ENCODE measurements at places on chromosomes 12 and 14.
A peak's percentile ranks its signal among the peaks of the same experiment; 100 is the strongest.

DNA sequence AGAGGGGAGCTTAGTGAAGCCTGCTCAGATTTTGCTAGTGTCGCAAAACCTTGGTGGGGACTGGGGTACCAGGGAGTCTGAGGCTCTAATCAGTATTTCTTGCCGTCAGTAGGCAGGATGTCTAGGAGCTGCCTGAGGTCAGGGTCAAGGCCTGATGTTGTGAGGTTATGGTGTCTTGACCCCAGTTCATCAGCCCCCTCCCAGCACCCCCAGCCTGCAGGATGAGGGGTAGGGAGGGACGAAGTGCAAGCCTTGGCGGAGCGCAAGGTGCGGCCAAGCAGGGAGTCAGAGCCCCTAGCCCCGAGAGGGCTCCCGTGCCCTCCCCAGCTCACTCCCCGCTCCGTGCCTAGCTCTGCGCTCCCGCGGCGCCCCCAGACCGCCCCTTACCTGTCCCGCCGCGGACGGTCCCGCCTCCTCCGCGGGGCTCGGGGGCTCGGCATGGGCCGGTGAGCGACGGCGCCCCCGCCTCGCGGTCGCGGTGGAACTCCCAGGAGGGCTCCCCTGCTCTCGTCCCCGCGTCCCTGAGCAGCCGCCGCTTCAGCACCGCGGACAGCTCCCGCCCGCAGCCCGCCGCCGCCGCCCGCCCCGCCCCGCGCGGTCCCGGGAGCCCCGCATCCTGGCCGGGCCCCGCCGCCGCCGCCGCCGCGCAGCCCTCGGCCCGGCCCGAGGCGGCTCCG, 347 bp downstream of the SYNDIG1L start:
- no peak for DNase-seq

GRCh38 chr12:117803001-117803400, 165.8 kb downstream of the KSR2 start:
- DNase-seq, result no peak

DNA sequence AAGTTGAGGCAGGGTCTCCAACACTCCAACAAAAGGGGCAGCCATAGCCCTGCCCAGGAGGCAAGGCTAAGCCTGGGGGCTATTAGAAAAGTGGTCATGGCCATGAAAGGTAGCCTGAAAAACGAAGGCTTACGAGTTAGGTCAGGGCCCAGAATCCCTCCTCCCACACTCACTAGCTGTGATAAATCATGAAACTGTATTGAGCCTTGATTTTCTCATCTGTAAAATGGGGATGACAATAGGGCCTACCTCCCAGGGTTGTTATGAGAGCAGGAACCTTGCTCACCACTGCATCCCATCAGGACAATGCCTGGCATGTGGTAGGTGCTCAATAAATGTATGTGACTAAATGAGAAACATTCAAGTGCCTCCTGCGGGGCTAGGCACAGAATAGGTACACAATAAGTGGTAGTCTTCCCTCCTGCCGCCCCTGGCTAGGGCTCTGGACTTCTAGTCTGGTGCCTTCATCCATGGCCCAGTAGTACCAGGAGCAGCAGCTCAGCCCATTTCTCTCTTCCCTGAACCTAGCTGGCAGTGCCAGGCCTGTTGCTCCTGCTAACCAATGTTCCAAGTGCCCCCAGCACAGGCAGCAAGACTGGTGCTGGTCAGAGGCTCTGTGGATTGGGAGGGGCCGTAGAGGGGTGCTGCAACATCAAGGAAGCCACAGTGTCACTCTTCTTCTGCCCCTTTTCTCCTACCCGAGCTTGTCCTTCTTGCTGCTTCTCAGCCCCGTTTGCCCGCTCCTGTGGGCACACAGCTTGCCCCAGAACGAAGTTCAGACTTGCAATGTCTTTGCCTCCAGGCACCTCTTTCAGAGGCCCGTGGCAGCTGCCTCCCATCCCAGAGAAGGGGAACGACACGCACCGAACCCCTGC, 7.8 kb downstream of the PGF start:
- no peak for DNase-seq

- no peak for DNase-seq
These were observed 29.6 kb downstream of the EEA1 start for GRCh38 chr12:92899386-92900001.

DNA sequence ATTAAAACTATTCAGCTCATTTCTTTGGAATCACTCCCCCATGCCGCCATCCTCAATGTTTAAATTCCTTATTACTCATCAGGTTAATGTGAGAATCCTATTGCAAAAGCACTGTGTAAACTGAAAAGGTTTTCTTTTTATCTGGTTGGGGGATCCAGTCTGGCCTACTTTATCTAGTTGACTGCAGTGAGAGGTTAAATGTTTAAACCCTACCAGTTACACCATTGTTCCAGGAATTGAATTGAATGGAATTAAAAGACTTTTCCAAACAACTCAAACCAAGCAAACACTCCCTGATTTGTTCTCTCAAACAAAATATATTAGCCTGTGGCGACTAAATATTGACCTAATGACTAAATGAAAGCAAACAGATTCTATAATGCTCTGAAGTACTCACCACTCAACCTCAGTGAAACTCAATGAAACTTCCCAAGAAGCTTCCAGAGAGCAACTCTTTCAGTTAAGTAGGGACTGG, 100.5 kb downstream of the VEZT start:
- DNase-seq, result peak; percentile 96

DNA sequence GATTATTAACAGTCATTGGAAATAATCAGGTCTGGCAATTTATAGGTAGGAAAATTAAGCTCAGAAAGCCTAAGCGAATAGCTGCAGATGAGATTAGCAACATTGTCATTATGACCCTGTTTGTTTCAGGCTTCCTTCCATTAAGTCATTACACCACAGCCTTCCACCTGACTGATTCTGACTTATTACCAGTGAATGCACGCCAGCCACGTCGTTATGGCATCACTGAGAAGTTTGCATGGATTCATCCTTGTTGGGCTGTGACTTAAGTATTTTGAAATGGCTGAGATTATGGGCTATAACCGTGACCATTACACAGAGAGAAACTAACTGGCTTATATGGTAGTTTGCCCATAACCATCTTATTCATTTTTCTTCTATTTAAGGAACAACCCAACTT, 18.6 kb downstream of the RASSF8 start:
- DNase-seq, result no peak

GRCh38 chr12:74241341-74241740, 296.3 kb upstream of the ATXN7L3B start:
- DNase-seq, result no peak

DNA sequence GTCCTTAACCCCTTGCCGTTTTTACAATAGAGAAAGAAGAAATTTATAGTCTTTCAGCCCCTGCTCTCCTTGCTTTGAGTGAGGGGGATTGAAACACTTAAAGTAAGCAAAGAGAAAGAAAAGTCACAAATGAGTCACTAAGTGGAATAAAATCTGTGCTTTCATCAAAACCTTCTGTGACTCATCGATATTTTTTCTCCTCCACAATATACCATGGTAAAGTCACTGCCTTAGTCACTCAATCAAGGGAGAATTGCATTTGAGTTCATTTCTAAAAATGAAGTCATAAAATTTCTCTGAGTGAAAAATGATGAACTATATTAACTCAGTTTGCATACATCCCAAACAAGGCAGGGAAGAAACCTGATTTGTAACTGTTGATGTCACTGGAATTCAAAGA, 470.3 kb downstream of the FOXG1 start:
- no peak for DNase-seq

GRCh38 chr12:125006365-125006764, 12.9 kb downstream of the BRI3BP start:
- no peak for DNase-seq

DNA sequence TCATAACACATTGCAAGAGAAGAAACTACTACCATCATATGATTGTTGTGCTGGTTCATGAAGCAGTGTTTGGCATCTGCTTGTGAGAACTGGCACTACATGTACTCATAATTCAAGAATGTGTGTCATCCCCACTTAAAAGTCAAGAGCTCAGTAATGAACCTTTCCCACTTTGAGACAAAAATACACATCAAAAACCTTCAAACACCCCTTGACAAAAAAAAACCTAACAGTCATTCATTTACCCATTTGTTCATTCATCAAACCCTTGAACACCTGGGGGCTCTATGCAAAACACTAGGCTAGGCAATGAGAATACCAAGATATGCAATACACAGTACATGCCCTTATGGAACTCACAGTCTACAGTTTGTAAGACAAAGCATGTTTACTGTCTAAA, 40.0 kb downstream of the KIF21A start:
- no peak for DNase-seq

DNA sequence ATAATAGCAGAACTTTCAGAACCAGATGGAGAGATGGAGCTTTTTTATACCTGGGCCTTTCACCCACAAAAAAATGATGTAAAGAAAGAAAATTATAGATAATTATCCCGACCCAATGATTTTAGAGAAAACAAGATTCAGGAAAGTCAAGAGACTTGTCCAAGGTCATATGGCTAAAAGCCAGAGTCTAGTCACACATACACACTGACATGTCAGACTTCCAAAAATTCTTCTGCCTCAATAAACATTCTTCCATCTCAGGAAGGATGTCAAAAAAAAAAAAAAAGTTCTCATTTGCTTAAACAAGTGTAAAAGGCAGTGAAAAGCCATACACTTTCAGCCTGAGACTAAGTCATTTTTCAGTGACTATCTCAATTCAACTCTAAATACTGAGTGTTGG, 116.0 kb downstream of the PRICKLE1 start:
- no peak for DNase-seq

GRCh38 chr12:10213168-10214135, 775 bp downstream of the GABARAPL1 start:
- DNase-seq, result no peak

GRCh38 chr12:85600841-85601240, 235.4 kb downstream of the RASSF9 start:
- DNase-seq, result no peak

DNA sequence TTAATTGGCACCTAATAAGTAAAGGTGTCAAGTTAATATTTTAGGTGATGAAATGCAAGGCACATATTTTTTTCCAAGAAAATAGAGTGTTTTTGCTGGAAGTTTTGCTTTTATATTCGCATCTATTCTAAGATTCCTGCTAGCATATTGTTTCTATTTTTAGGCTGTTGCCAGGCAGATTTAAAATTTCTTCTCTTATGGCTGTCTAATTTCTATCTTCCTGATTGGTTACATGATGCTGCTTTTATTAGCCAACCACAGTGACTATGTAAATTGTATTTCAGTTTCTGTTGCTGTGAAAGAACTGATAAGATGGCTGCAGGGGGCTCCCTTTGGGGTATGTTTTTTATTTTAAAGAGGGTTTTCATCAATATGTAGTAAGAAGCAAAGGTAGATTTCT, 42.7 kb downstream of the ATF7IP start:
- no peak for DNase-seq

GRCh38 chr14:66216763-66217162, 269.4 kb upstream of the CCDC196 start:
- DNase-seq, result no peak

GRCh38 chr12:63206909-63207308, 55.9 kb upstream of the AVPR1A start:
- peak; percentile 63 for DNase-seq

DNA sequence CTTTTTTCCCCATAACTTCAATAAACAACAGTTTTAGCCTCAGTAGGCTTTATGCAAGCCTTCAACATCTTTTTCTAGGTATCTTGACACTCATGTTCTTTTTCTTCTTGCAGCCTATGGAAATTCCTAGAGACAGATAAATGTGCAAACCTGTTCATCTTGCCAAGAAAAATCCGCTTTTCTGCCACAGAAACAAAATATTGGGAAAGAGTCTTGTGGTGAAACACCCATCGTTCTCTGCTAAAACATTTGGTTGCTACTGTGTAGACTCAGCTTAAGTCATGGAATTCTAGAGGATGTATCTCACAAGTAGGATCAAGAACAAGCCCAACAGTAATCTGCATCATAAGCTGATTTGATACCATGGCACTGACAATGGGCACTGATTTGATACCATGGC, 295.9 kb downstream of the ZFP36L1 start:
- DNase-seq, result no peak

DNA sequence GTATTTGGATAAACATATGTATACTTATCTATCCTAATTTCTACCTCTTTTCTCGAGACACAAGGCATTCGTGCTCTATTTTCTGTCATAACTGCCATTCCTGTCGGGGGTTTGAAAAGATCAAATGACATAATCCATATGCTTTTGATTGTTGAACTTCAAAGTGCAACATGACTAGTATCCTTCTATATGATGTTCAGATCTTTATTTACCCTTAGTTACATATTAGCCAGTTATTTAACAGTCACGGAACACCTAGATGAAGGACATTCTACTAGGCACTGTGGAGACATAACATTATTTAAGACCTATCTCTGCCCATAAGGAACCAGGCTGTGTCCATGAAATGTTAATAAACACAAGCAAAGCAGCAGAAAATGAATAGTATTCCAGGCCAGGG, 11.2 kb upstream of the GRIN2B start:
- DNase-seq, result no peak

- DNase-seq, result no peak
These were observed 57.4 kb downstream of the CMAS start for GRCh38 chr12:22103418-22103817.

DNA sequence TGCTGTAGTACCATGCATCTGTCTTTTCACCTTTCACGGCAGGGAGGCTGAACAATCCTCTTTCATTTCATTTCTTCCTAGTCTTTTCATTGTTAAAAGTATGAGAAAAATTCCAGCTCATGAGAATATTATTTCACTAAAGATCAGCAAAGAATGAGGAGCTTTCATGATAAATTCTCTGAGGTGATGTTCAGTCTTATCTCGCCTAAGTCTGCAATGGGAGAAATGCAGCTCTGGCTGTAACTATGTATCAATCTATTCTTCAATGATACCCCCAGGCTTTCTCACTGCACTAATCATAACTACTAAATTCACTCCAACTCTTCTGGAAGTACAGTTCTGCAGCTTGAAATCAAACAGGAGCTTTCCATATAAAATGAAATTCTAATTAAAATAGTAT, 15.7 kb downstream of the FOXG1 start:
- no peak for DNase-seq

GRCh38 chr14:92585981-92586937, 72.7 kb downstream of the RIN3 start:
- no peak for DNase-seq

- no peak for DNase-seq
These were observed 270.5 kb downstream of the C12orf75 start for GRCh38 chr12:105600911-105601545.

GRCh38 chr14:24277606-24278321, 6.4 kb upstream of the RABGGTA start:
- DNase-seq, result no peak

- no peak for DNase-seq
These were observed 326.7 kb downstream of the ADGRD1 start for GRCh38 chr12:131280426-131280825.

Measured in DMS153 (cell line).